ENCODE measurements at places on chromosomes 16 and 17.

- DNase-seq = no peak
Measured at GRCh38 chr17:62963296-62963695, 2.7 kb upstream of the TANC2 start.

GRCh38 chr16:49019081-49019633, 262.5 kb downstream of the CBLN1 start:
- no peak for DNase-seq

DNA sequence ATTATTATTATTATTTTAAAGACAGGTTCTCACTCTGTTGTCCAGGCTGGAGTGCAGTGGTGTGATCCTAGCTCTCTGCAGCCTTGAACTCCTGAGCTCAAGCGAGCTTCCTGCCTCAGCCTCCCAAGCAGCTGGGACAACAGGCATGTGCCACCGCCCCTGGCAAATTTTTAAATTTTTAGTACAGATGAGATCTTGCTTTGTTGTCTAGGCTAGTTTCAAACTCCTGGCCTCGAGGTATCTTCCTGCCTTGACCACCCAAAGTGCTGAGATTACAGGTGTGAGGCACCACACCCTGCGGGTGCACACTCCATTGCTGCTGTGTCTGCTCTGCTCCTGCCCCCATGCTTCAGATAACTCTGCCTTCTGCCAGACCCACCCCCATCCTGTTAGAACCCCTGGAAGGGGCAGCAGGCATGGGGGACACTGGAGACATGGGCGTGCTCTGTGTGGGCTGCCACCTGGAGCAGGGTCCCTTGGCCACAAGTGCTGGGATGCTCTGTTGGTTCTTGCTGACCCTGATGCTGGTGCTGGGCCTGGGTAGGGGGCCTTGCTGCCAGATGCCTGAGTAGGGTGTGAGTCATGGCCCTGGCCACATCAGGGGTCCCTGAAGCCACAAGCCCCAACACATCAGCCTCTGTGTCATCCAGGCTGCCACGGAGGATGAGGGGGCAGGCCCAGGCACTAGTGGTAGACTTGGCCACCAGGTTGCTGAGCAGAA, 2.6 kb downstream of the GGT6 start:
- no peak for DNase-seq

DNA sequence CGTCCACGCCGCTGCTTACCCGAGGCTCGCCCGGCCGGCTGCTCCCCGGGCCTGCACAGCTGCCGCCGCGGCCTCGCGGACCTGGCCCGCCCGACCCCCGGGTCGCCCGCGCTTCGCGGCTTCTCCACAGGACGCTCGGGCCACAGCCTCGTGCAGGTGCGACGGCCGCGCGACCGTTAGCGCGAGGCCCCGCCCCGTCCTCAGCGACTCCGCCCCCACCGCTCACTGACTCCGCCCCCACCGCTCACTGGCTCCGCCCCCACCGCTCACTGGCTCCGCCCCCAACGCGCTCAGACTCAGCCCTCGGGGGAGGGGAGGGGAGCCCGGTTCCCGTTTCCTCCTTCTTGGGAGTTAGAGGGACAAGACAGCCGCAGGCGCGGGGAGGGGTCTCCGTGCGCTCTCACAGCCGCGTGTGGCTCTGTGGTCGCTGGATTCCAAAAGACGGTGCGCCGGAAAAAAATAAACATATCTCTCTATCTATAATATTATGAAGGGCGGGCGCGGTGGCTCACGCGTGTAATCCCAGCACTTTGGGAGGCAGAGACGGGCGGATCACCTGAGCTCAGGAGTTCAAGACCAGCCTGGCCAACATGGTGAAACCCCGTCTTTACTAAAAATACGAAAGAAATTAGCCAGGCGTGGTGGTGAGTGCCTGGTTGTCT, at the start of gene MEIOB:
Gene MEIOB, minus strand, starts transcription at position 191 of the 662 bp plus-strand sequence. CDS start 3,989 bp downstream, outside the sequence.
- peak; percentile 14 for DNase-seq

DNA sequence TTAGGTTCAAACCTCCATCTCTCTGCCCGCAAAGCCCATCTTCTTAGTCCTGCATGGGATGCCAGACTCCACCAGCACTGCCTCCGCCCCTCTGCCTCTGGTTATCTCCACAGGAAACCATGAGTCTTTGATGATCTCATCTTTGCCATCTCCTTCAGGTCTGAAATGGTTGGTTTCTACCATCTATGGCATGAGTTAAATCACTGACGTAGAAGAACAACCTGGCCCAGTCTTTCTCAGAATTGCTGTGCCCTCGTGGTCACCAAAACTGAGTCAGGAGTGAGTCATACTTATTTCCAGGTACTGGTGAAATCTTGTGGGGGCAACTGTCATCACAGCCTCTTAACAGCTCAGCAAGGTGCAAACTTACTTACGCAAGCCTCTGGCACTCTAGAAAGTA, 468.7 kb upstream of the C16orf82 start:
- DNase-seq = peak; percentile 15

DNA sequence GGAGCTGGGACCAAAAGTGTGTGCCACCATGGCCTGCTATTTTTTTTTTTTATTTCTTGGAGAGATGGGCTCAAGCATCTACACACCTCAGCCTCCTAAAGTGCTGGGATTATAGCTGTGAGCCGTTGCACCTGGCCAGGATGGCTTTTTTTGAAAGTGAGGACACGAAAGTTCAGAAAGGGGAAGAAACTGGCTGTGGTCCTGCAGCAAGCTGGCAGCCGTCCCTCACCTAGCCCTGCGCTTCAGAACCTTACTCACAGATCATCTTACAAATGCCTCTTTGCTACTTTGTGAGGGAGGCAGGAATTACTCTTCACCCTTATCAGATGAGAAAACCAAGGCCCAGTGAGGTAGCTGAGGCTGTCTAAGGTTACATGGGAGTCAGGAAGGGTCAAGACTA, 4.5 kb upstream of the PPY start:
- no peak for DNase-seq
